ENCODE measurements at places on chromosomes 1 and 21.

- DNase-seq = no peak
Observed at GRCh38 chr1:65467536-65467935, 47.1 kb downstream of the LEPR start.

- DNase-seq = no peak
Observed at GRCh38 chr1:119713039-119713748, 1.5 kb downstream of the PHGDH start.

GRCh38 chr21:24729568-24729967 is 877.7 kb downstream of the MRPL39 start:
- no peak for DNase-seq

DNA sequence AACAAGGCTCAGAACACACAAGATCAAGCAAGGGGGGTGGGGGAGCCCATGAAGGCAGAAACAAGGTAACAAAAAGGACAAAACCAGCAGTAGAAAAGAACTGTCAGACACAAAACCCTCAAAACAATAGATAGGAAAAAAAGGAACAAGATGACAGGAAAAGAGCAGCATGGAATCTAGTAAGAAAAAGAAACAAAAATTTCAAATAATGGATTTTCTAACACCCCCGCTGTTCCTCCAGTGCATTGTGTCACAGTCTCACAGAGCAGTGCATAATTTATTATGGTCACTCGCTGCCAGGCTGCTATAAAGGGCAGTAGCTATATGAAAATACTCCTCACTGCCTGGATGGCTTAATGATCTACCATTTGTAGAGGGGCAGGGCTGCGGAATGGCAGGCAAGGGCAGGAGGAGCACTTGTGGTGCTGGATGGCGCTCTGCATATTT is 567.9 kb downstream of the DPYD start:
- no peak for DNase-seq

GRCh38 chr1:199220031-199220430 is 581.2 kb downstream of the PTPRC start:
- DNase-seq = no peak

DNA sequence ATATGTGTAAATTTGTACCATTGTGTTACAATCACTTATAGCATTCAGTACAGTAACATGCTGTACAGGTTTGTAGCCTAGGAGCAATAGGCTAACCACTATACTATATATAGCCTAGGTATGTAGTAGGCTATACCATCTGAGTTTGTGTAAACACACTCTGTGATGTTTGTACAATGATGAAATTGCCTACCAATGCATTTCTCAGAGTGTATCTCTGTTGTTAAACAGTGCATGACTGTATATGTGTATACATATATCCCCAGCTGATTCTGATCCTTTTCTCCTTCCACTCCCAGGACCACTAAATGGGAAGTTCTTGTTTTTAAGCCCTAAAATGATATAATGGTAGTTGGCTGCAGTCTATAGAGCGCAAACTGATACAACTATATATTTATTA is 7.8 kb downstream of the GNPAT start:
- DNase-seq = no peak

DNA sequence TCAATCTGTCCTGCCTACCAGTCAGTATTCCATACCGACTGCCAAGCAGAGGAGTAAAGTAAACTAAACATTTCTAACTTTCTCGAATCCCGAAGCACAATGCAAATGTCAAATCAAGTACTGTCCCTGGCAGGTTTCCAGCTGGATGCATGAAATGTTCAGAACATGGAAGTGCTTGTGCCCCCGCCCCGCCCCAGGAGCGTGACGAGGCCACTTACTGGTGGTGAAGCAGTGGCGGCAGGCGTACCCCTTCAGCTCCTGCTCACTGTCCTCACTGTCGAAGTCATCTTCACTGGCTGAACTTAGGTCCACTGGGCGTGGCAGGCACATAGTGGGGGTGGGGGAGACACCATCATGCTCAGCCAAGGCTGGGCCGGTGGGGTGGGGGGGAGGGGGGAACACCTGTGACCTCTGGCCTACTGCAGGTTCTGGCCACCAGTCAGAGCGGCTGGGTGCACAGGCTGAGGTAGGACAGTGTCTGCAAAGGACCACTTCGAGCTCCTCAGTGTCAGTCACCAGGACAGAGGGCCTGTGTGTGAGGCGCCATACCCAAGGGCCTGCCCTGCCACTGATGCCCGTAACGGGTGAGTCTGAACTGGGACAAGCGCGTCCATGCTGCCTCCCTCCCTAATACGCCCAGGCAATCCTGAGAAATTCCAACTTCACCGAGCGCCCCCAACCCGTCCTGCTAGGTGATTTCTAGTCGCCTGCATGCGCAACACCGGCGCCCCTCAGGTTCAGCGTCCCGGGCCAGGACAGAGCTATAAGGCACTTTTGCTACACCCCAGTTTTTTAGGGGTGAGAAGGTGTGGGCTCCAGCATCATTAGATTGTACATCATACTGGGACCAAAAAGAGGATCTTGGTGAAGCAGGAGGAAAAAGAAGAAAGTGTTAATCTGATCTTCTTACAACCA is 46.9 kb downstream of the SLC45A1 start:
- DNase-seq = no peak

- DNase-seq = no peak
Observed at GRCh38 chr21:42057851-42058437, 13.2 kb upstream of the UMODL1 start.

GRCh38 chr1:14190508-14190907 is 408.0 kb upstream of the KAZN start:
- no peak for DNase-seq

- no peak for DNase-seq
Observed at GRCh38 chr1:100230765-100231164, 18.9 kb downstream of the DBT start.

GRCh38 chr1:215416497-215416896 is 150.6 kb upstream of the KCTD3 start:
- DNase-seq = no peak

All from amniotic stem cell (primary cell).